ENCODE measurements at places on chromosomes 7 and 10.

- no peak for DNase-seq
Observed at GRCh38 chr7:29167721-29168120, 21.4 kb upstream of the CPVL start.

- no peak for DNase-seq
Observed at GRCh38 chr7:7077945-7078344, 104.4 kb upstream of the C1GALT1 start.

GRCh38 chr7:116511552-116512519, 12.3 kb downstream of the CAV2 start:
- DNase-seq, result peak; percentile 31

DNA sequence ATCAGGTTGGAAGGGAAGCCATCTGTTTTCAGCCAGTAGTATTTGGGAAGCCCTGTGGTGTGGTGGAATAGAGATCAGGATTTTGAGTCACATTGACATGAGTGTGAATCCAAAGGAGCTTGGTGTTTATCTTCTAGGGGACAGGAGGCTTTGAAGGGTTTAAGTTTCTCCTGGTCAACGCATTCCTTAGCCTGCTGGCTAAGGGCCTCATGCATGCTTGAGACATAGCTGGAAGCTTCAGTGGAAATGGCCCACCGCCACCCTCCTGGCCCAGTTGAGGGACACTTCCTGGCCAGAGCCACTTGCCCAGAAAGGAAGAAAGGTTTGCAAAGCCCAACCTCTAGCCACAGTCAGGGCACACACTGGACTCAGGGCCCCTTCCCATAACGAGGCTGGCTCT, 70.9 kb downstream of the CDK1 start:
- no peak for DNase-seq

DNA sequence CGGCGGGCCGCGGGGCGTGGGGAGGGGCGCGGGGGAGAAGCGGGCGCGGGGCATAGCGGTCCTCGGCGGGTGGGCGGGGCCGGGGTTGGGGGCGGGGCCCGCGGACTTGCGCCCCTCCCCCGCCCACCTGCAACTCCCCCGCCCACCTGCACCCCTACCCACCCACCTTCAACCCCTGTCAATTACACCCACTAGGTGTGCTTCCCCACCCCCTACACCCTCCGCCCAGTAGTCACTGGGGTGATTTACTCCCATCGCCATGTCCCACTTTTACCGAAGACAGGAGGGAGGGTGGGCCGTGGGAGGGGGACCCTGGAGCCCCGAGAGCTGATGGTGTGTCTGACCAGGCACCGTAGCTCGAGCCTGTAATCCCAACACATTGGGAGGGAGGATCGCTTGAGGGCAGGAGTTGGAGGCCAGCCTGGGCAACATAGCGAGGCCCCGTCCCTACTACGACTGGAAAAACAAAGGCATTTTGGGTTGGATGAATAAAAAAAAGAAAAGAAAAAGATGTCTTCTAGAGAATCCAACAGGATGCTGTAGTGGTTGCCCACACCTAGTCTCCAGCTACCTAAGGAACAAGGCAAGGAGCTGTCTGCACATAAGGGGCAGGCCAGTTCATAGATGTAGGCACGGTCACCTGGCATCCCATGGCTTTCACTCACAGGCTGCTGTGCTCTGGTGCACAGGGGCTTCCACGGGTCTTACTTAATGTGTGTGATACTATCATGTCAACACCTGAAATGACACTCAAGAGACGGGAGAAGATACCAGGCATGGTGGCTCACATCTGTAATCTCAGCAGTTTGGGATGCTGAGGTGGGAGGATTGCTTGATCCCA, 761 bp downstream of the KCTD7 start:
- no peak for DNase-seq

GRCh38 chr10:35813219-35813618, 171.1 kb upstream of the FZD8 start:
- no peak for DNase-seq

GRCh38 chr7:120272701-120273475, at the start of gene KCND2:
Gene KCND2, plus strand, starts transcription at chr7:120273175.
- DNase-seq, result no peak

DNA sequence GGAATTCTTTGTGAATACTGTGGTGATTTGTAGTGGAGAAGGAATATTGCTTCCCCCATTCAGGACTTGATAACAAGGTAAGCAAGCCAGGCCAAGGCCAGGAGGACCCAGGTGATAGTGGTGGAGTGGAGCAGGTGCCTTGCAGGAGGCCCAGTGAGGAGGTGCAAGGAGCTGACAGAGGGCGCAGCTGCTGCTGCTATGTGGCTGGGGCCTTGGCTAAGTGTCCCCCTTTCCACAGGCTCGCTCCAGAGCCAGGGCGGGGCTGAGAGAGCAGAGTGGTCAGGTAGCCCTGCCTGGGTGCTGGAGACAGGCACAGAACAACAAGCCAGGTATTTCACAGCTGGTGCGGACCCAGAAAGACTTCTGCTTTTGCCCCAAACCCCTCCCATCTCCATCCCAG, 162.9 kb downstream of the EGFR start:
- no peak for DNase-seq

DNA sequence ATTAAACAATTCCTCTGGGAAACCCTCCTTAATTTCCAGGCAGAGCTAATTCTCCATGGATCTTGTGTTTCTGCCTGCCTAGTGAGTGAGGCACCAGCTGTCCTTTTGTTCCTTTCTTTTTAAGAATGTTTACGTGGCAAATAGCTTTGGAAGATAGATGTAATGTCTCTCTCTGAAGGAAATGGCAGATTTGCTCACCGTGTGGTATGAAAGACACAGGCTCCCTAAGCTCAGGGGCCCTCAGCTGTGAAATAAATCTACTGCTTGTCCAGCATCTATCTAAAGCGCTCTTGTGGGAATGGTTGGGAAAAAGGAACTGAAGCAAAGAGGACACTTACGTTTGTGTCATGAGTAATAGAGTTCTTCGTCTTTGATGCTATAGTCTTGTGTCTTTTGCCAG, 64.6 kb downstream of the FAS start:
- DNase-seq, result no peak

- DNase-seq, result no peak
Observed at GRCh38 chr7:18357691-18358090, 137.9 kb upstream of the HDAC9 start.

GRCh38 chr10:126939706-126940105, 34.5 kb downstream of the DOCK1 start:
- DNase-seq, result no peak

- DNase-seq, result no peak
Observed at GRCh38 chr7:19066170-19066569, 51.3 kb downstream of the TWIST1 start.

Data from activated CD8-positive, alpha-beta T cell treated with anti-CD3 and anti-CD28 coated beads for 36 hours (primary cell).